Colonic mucosa (tissue), 4 donors: ENCODE measurements at places on chromosomes 16 and 17.
A peak's percentile ranks its signal among the peaks of the same experiment; 100 is the strongest.

- no peak for DNase-seq
Measured at GRCh38 chr17:78568494-78569115, 8.6 kb downstream of the DNAH17 start.

GRCh38 chr17:21462237-21462636 is 86.1 kb downstream of the KCNJ12 start:
- no peak for DNase-seq

DNA sequence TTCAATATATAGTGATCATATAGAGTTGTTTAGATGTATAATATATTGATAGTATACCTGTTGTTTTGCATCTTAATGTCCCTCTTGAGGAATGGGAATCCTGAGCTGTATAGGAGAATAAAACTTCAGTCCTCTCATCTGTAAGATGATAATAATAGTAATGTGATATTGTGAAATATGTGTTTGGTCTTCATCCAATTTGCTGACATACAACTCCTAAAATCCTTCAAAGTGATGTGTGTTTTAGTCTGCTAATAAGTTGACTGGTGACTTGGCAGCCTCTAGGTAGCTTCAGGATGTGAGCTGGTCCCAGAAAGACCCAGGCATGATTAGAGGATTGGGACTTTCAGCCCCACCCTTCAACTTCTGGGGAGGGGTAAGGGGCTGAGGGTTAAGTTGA is 22.8 kb upstream of the NFAT5 start:
- DNase-seq = no peak

GRCh38 chr17:28532050-28532960 is 20.1 kb downstream of the UNC119 start:
- no peak for DNase-seq

DNA sequence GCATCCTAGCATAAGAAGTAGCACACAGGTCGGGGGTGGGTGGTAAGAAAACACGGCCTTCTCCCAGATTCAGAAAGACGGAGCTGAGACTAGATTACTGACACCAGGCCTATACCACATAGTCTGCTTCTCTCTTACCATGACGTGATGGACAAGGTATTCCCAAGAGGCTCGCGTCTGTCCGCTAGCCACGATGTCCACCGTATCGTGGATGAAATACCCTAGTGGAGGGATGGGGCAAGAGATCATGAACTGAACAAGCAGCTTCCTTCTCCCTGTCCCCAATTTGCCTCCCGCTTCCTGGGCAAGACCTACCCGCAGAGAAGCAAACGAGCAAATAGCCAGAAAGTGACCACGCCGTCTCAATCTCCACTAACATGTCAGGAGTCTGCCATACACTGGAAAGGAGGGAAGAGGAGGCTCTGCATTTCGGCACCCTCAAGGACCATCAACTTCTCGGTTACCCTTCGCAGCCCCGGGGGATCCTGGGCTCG is 820 bp downstream of the TLCD1 start:
- peak; percentile 44 for DNase-seq

DNA sequence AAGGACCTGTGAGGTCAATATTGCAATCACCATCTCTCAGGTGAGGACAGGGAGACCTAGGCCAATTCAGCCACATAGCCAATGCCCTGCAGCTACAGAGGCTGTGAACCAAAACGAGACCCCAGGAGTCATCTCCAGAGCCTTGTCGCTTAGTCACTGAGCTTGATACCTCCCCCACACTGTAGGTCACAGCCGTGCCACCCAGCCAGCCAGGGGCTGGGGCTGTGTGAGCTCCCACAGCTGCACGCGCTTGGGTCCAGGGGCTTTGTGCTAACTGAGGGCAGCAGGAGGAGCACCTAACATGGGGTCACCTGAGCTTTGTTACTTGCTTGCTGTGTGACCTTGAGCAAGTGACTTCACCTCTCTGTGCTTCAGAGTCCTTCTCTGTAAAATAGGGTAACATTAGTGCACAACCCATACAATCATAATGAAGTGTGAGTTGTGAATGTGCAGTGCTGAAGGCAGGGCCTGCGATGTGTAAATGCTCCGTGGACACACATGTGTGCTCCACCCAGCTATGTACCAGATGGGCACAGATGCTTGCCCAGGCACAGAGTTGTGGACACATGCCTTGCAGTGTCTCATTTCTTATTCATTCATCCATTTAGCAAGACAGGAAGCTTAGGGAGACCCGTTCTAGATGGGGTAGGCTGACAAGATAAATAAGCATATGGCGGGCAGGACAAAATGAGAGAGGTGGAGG is 25.9 kb downstream of the SBK1 start:
- DNase-seq = no peak

GRCh38 chr17:14771543-14771942 is 470.7 kb downstream of the HS3ST3B1 start:
- DNase-seq = no peak

DNA sequence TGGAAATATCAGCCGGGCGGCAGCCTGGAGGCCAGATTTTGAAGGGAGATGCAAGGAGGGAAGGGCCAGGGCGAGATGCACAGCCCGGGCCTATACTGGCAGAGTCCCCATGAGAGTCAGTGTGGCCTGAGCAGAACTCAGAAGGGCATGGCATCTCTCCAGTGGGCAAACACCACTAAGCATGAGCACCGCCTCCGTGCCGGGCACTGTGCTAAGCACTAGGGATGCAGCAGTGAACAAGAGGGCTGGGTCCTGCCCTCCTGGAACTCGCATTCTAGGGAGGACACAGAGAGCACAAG is 33.5 kb downstream of the TK2 start:
- DNase-seq = no peak

DNA sequence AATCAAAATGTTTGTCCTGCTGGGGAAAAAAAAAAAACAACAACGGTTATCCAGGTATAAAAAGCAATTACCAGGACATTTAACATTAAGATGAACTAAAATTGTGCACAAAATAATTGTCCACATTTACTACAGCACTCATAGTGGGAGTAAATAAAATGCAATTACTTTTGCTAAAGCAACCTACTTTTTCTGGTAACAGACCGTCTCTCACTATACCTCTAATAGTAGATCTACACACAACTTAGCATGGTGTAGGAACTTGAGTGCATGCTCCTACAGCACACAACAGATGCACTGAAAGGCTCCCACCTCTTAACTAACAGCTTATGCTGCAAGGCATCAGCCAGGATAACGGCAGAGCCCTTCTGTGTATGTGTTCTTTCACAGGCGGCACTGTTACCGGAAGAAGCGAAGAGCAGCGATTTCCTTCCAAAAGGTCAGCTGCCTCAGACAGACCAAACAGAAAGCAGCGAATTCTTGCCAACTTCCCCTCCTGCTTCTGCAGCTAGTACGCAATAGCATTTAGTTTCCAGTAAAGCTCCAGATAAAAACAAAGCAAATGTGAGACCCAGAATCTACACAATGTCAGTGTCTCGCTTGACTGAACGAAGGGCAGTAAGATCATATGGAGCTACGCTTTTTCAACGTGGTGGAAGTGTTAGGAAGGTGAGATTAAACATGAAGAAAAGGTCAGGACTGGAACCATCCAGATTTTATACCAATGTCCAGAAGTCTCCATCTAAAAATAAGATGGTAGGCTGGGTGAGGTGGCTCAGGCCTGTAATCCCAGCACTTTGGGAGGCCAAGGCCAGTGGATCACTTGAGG is 27.6 kb downstream of the STAT5B start:
- peak; percentile 68 for DNase-seq

DNA sequence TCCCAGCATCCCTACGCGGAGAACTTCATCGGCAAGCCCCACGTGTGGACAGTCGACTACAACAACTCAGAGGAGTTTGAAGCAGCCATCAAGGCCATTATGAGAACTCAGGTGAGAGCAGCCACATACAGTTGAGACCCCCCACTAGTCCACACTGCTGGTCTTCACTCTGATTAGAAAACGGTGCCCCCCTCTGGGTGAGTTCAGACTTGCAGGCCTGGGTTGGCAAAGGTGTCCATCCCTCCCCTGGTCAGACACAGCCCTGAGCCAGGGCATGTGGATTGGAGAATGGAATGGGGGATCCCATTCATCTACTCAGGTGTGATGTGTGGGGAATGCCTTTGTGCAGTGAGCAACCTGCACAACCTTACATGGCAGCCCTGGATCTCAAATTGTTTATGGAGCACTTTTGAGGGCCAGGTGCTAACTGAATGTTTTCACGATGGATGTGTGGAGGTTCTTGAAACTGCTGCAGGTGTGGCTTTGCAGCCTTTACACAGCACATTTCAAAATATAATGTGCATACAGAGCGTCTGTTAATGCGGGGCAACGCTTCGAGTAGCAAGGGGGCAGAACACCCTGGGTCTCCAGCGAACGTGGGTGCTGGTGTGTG is 72.6 kb downstream of the MGAT5B start:
- DNase-seq = no peak

GRCh38 chr17:49022391-49022941 is 25.3 kb downstream of the IGF2BP1 start:
- no peak for DNase-seq

DNA sequence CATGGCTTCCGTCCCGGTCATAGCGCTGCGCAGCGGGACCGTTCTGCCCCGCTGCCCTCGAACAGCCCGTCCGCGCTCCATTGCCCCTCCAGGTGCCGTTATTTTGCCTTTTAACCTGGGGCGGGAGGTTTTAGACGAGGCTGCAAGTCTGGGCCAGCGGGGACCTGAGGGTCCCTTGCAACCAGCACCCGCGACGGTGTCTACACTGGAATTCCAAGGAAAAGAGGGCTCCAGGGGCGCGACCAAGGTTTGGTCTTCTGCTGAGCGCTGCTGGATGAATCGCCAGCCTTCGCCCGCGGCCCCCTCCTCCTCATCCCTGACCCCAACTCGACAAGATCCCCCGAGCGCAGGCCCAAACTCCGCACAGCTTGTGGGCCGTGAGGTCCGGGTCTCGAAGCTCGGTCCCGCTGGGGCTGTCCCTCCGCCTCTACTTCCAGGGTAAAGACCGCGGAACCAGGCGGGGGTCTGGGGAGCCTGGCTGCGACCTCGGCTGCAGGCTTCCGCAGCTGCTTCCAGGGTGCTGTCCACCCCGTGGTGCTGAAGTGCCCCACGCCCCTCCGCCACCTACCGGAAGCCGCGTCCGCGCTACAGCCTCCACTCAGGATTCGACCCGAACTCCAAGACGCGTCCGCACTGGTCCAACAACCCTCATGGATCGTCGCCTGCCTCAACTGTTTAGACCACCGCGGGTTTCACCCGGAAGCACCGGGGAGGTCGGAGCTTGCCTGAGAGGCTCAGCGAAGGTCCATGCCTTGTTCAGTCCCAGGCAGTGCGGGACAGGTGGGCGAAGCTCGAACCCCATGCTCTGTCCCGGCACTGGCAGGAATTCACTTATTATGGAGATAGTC is 10.1 kb upstream of the CA4 start:
- peak; percentile 77 for DNase-seq

DNA sequence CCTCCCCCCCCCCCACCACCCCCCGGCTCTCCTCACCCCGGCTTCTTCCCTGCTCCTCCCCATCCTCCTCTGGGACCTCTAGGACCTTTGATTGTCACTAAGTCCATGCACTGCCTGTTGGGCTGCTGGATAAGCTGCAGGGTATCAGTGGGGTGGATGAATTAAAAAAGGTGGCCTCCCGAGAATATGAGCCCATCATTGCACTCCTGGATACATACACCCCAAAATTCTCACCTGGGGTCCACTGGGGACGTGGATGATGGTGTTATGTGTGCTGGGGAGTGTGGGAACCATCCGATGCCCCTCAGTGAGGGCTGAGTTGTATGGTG is 88.8 kb downstream of the IRF8 start:
- no peak for DNase-seq

- DNase-seq = no peak
Measured at GRCh38 chr16:55664786-55665407, 9.1 kb downstream of the SLC6A2 start.

GRCh38 chr17:2564877-2565276 is 28.6 kb upstream of the PAFAH1B1 start:
- DNase-seq = peak; percentile 57

DNA sequence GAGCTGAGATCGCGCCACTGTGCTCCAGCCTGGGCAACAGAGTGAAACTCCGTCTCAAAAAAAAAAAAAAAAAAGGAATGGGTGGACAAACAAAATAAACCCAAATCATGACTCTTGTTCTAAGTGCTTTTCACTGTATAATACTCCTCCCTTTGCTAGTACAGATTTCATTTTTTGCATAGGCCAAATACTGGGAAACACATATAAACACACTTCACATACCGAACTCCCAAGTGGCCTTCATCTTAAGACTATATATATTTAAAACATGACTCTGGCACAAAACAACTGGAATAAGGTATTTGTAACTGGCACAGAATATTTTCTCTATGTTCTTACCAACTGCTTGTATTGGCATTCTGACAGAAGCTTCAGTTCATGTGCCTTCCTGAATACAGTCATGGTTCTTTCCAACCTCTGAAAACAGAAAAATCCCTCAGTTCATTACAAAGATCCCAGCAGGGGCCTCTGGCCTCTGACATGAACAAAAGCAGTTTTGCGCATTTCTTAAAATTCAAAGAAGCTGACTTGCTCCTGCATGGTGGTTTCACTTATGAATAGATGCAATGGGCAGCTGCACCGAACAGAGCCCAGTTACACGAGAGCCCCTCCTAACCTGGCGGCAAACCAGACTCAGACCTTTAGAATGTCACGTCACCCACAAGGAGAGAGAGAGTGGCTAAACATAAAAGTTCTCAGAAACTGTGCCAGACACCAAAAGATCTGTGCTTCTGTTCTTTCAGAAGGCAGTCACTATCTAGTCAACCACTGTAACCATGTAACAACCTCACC is 19.1 kb upstream of the COPRS start:
- DNase-seq = no peak

DNA sequence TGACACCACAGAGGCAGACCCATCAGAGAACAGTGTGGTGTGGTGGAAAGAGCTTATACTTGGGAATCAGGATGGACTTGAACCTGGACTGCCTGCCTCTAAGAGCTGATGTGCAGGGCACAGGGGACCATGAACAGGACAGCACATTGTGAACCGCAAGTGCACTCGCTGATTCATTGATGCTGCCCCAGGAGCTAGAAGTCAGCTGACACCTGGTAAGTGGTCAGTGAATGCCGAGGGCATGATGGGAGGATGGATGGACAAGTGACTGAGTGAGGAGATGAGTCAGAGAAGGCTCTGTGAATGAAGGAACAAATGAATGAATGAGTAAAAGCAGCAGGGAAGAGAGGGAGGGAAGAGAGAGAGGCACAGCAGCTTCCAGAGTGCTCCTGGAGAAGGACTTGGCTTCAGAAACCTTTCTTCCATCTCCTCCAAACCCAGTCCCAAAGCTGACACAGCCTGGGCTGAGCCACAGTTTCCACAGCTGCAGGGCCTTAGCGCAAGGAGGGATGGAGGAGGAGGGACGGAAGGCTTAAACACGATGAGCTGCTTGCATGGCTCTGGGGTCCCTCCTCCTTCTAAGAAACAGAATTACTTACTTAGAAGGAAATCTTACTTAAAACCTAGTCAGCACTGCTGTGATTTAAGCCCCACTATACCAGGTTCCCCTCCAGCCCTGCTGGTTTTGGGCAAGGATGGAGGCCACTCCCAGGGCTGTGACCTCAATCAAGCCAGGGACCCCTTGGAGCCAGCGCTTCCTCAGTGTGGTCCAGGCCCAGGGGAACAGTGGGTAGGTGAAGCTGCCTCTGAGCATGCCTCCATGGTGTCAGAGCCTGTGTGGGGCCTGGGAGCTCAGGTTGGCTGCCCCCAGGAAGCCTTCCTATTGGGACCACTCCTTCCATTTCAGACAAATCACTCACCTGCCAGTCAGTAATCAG is 184.6 kb downstream of the TMEM132E start:
- DNase-seq = no peak

- no peak for DNase-seq
Measured at GRCh38 chr16:49744244-49745220, 111.4 kb downstream of the ZNF423 start.

- DNase-seq = no peak
Measured at GRCh38 chr16:85913688-85914422, 14.9 kb downstream of the IRF8 start.

- no peak for DNase-seq
Measured at GRCh38 chr16:15830832-15831451, 25.9 kb downstream of the MYH11 start.
